ENCODE measurements at places on chromosomes 4 and X. TPM values are rescaled to one million over a fixed set of nuclear protein-coding genes. Genes with fewer than 3 reads are reported as not detected.
A peak's percentile ranks its signal among the peaks of the same experiment; 100 is the strongest.

Gene UCHL1
- total RNA-seq, result 443 TPM

Gene HTN3
- total RNA-seq, result not detected

Gene SERPINA7
- total RNA-seq, result not detected

Gene CITED1
- not detected for total RNA-seq

GRCh38 chr4:145481164-145481941 lies at the start of gene SMAD1:
Gene SMAD1, plus strand, starts transcription at chr4:145481853. Its CDS starts 32,761 bp downstream, at chr4:145514614.
- peak; percentile 96 for DNase-seq

Gene RAI2
- total RNA-seq, result not detected

- no peak for DNase-seq
Measured at GRCh38 chr4:39304651-39305050, 61.5 kb downstream of the RFC1 start.

GRCh38 chrX:30655991-30656390 lies 2.8 kb downstream of the GK start:
- DNase-seq, result no peak

Gene FHDC1
- total RNA-seq, result 0.25 TPM

Gene GASK1B
- 6.2 TPM for total RNA-seq

Gene COPS4
- 69.2 TPM for total RNA-seq

Gene SPANXN3
- total RNA-seq, result not detected

Gene STOX2
- total RNA-seq, result not detected

DNA sequence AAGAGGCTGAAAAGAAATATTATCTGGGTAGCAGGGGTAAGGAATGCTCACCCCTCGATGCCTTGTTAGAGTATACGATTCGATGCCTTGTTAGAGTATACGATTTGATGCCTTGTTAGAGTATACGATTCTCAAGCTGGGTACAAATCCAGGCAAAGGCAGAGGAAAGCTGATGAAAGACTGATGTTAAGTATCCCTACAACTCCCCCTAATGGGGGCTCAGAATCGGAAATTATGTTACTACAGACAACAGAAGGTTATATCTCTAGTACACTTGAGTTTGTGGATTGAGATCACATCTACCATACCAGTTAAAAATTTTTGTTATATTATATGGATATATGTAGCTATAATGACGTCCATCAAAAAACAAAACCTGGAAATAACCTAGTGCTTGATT lies 4.8 kb downstream of the LRRC66 start:
- no peak for DNase-seq

DNA sequence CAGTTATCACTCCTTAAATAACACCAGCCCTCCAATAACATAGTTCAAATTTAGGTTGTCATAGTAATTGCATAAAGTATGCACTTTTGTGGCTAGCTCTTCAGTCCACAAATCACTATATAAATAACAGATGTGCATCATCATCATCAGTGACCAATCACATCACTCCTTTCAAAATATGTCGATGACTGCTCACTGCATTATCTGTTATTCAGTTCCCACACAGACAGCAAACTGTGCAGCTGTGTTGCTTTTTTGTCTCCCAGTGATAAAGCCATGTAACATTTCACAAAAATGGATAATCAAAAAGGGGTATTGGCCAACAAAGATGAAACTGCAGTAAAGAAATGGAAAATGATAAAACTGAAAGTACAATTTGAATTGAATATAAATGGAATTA lies 205.4 kb downstream of the DCLK2 start:
- peak; percentile 89 for DNase-seq

GRCh38 chrX:118455013-118455412 lies 40.6 kb upstream of the DOCK11 start:
- no peak for DNase-seq

DNA sequence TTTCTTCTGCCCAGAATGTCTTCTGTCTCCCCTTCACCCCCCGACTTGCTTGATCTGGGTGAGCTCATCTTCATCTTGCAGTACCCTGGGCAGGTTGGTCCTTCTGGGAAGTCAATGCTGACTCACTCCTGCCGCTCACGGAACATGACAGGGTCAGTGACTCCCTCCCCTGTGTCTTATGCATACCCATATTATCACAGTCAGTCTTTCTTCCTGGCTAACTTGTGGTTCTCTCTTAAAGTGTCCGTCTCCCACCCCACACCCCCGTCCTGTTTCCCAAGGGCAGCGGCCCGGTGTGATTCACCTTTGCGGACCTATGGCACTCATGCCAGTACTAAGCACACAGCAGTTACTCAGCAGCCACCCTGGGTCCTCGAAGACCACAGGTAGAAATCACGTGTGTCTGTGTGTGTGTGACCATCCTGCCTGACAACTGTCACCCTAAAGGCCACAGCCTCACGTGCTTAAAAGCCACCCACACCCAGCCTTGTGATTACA lies 17.7 kb downstream of the IQSEC2 start:
- DNase-seq, result peak; percentile 88

DNA sequence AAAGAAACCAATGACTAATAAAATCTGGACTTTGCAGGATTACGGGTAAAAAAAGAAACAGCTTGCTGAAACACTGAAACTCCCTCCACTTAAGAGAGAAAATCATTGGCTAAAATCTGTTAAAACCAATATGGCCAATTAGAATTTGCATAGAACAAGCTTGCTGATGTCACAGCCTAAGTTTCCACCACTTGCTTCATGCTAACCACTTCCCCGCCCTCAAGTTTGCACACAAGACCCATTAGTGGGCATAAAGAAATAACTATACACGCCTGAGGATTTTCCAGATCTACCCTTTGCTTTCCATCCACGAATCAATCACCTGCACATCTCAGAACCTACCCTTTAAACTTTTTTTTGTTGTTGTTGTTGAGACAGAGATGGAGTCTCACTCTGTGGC lies 42.7 kb upstream of the PHEX start:
- no peak for DNase-seq

DNA sequence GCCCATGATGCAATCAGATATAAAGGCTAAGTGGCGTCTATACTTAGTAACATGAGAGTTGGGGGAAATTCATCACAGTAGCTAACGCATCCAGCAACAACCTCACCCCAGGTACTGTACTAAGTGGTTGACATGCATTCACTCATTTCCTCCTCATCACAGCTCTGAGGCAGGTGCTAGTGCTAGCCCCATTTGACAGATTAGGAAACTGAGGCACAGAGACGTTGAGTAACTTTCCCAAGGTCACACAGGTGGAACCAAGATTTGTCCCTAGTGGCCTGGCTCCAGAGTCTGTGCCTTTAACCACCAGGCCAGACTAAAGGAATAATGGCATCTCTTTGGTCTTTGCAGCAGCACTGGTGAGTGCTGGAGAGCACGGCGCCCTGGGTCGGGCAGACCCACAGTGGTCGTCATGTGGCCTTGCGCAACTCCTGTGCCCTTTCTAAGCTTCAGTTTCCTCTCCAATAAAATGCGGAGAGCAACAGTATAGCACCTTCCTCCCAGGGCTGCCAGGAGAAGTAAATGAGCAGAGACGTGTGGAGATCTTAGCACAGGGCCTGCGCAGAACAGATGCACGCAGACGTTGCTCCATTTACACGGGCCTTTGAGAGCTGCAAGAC lies 186.4 kb downstream of the BCOR start:
- no peak for DNase-seq

DNA sequence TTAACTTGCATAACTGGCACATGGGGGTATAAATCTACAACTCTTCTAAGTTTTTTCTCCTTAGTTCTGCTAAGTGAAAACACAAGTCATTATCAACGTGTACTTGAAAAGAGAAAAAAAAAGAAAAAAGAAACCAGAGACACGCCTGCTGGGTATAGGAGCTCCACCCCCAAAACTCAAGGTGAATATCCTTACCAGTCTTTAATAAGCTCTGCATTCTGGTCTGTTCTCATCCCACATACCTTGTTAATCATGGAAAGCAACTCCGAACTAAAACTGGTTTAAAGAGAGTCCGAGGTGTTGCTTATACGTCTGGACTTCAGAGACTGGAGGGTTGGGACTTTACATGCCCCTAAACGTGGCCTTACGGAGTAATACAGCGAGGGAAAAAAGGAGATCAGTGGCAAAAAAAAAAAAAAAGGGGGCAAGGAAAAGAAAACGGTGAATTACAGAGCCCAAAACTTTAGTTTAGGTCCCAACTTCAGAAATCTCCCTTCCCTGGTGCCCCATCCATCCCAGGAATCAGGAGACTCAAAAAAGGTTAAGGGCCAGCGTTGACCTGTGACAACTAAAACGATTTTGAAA lies 1.0 kb downstream of the PGRMC2 start:
- DNase-seq, result peak; percentile 73

Gene POU3F4
- not detected for total RNA-seq

Gene CCDC110
- total RNA-seq, result 0.38 TPM

DNA sequence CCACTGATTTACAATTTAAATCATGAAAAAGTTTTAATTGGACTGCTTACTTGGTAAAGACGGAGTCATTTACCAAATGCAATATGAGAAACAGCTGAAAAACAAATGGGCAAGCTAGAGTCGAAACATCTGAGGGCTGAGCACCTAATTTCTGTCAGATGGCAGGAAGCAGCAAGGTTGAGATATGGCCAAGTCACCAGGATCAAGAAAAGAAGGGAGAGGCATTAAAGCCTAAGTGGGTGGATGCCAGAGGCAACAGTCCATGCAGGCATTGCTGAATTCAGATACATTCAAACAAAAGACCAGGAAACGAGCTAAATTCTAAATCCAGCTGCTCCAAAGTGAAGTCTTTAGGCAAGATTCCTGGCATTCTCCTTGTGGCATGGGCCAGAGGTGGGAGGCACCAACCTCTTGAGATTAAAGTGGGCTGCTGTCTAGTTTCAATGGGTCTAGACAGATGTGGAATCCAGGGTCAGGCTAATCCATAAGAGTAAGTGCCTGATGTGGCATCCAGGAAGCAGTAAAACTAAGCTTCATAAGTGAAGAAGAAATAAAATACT lies 8.0 kb upstream of the ARSJ start:
- no peak for DNase-seq

- DNase-seq, result peak; percentile 59
Measured at GRCh38 chr4:53365121-53365485, 758 bp downstream of the SCFD2 start.

DNA sequence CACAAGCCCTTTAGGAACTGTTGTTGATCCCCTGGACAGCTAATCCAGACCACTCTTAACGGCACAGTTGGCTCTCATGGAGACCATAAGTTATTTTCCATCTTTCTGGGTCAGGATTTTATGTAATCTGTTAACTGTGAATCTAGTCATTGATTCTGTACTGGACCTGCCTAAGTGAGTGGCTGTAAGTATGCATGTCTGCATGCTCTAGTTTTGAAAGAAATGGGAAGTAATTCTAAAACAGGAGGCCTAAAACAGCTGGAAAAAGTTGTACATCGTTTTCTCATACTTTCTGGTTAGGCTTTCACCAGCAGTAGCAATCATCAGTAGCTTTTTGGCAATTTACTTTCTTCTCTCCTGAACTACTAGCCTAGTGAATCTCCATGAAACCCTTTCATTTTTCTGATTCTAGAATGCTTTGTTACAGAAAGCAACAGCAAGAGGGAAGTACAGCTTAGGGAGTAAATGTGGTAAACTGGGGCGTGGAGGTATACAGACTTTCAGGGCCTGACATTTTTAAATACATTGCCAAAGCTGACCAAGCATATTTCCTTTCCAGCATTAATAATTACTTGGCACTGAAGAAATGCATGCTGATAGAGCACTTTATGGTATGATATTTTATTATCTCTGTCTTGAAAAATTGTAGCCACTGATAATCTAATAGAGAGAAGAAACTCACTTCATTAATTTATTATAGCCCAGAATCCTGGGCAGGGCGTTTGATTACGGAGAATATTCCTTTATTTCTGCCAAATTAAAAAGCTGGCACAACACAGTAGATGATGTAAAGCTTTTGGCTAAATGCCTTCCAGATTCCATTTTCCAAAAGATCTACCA lies 202.7 kb downstream of the BANK1 start:
- no peak for DNase-seq

DNA sequence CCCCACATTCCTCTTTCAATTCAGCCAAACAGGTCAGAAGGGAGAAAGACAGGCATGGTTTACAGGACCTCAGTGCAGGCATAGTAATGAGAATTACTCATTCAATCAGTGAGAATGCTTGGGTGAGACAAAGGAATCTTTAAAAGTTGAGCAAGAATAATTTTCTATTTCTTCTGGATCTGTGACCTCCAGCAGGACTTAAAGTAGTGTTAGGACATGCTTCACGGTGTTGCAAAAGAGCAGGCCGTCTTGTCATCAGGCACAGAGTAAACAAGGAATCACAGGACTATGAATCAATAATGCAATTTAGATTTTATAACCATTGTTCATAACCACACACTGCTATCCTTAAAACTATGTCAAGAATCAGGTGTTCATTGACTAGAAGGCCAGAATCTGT lies 130.6 kb upstream of the GLRA2 start:
- peak; percentile 64 for DNase-seq

GRCh38 chr4:69858690-69859089 lies 1.3 kb downstream of the SULT1E1 start:
- no peak for DNase-seq

- DNase-seq, result peak; percentile 4
Measured at GRCh38 chrX:76147106-76147505, 25.8 kb upstream of the PBDC1 start.

Data from GM23248 (cell line).